ENCODE measurements at places on chromosomes 4 and X. TPM values are rescaled to one million over a fixed set of nuclear protein-coding genes. Genes with fewer than 3 reads are reported as not detected.

ANK2 gene
- total RNA-seq, result 1.3 TPM

UGT2B17 gene
- total RNA-seq, result not detected

HADH gene
- 35.5 TPM for total RNA-seq

RHOXF2 gene
- not detected for total RNA-seq

RASSF6 gene
- not detected for total RNA-seq

ADH1C gene
- total RNA-seq, result not detected

DNA sequence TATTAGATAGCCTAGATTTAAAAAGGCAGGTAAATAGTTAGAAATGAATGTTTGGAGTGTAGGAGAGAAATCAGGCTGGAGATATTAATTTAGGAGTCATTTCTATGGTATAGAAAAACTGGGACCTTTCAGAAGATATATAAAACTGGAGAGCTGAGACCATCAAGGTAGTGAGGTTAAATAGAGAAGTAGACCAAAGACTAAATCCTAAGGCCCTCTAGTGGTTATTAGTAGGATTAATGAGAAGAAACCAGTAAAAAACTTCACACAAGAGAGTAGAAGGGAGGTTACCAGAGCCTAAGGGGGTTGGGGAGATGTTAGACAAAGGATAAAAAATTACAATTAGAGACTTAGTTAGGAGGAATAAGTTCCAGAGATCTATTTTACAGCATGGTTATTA is 351.0 kb upstream of the SPANXN1 start:
- H3K36me3 ChIP-seq, result no peaks in the 10 kb centered on the region
- no peak for DNase-seq
- H3K27ac ChIP-seq, result no peak overlapping the region
- peaks cover 1% of the 10 kb centered on the region for H3K27me3 ChIP-seq
- H3K4me3 ChIP-seq, result no peak overlapping the region

- DNase-seq, result no peak
- H3K4me1 ChIP-seq, result no peaks in the 10 kb centered on the region
These were observed 58.6 kb upstream of the MCF2 start for GRCh38 chrX:139766545-139766983.

GRCh38 chrX:18620349-18620748 is 51.6 kb downstream of the RS1 start:
- H3K27ac ChIP-seq, result no peak overlapping the region
- H3K27me3 ChIP-seq, result no peaks in the 10 kb centered on the region
- no peak for DNase-seq
- no peak overlapping the region for H3K4me3 ChIP-seq
- peaks cover 15% of the 10 kb centered on the region for H3K4me1 ChIP-seq

DNA sequence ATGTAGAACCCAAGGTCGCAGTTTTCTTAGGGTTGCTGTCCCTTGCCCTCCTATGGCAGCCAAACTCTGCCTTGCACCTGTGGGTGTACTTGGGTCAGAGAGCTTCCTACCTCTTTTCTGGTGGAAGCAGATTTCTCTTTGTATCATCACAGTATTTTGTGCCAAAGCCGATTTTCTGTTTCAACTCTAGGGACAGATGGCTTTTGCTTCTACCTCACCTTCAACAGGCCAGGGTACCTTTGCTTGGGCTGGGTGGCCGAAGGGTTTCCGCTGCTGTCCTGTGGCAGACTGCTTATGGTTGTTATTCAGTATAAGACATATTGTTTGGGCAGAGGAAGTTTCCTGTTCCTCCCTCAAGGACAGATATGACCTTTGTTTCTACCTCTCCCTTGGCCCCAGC is 22.4 kb downstream of the NEIL3 start:
- DNase-seq, result no peak
- no peak overlapping the region for H3K27ac ChIP-seq
- no peaks in the 10 kb centered on the region for H3K27me3 ChIP-seq
- H3K36me3 ChIP-seq, result peaks cover 56% of the 10 kb centered on the region

DNA sequence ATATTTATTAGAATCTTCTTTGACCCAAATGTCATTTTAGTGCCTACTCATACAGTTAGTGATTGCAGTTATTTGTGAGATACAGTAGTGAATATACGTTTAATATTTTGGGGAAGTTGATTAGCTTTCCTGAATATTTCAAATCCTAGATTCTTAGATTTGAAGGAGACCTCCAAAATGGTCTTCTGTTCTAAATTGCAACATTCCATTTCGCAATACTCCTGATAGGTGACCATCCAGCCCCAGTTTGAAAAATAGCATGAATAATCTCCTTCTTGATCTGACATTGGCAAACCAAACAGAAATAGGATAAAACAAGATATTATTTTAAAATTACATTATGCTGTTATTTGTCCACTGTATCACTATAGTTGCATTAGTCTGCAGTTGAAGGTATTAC is 505.6 kb downstream of the GRID2 start:
- no peaks in the 10 kb centered on the region for H3K36me3 ChIP-seq
- H3K27ac ChIP-seq, result no peak overlapping the region
- H3K4me3 ChIP-seq, result no peak overlapping the region
- H3K27me3 ChIP-seq, result no peaks in the 10 kb centered on the region
- DNase-seq, result no peak

- H3K27me3 ChIP-seq, result peaks cover 1% of the 10 kb centered on the region
- DNase-seq, result peak; percentile 79
- H3K4me1 ChIP-seq, result peaks cover 20% of the 10 kb centered on the region
- no peak overlapping the region for H3K4me3 ChIP-seq
- H3K27ac ChIP-seq, result no peak overlapping the region
These were observed 1.9 kb upstream of the PLRG1 start for GRCh38 chr4:154551872-154552686.

DNA sequence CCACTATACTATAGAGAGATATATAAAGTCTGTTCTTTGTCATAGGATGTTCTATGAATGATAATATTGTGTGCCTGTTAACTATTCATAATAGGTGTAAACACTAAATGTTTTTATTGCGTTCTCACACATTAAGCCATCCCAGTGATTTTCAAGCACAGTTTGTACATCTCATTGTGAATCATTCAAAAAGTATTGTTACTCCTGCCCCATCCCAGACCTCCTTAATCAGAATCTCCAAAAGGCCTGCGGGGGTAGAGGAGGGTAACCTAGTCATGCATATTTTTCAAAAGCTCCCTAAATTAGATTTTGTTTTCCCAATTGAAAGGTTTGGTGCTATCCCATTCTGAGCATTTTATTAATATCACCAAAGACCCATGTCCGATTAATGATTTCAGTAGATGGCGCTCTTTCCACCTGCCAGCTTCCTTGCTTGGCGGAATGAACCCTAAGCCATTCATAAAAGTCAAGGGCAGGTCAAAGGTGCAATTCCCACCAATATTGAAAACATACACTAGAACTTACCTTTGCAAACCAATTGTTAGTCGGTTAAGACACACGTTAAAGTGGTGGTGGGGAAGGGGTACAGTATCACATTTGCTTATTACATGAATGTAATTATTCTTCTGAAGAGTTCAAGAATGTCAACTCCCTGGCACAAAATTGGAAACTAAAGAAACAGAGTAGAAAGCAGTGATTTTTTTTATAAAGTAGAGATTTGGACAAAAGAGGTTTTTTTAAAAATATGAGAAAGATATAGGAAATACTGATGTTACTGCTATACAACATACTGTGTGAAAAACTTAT is 5.8 kb upstream of the TET2 start:
- H3K27me3 ChIP-seq, result no peaks in the 10 kb centered on the region
- no peak overlapping the region for H3K4me3 ChIP-seq
- no peak overlapping the region for H3K27ac ChIP-seq
- no peak for DNase-seq

GRCh38 chr4:44927399-44928380 is 201.3 kb upstream of the GNPDA2 start:
- peak; percentile 3 for DNase-seq
- H3K4me1 ChIP-seq, result no peaks in the 10 kb centered on the region
- H3K36me3 ChIP-seq, result no peaks in the 10 kb centered on the region
- H3K27me3 ChIP-seq, result peaks cover 2% of the 10 kb centered on the region
- no peak overlapping the region for H3K4me3 ChIP-seq
- H3K27ac ChIP-seq, result no peak overlapping the region

- peaks cover 35% of the 10 kb centered on the region for H3K4me1 ChIP-seq
- H3K27ac ChIP-seq, result no peak overlapping the region
- no peak for DNase-seq
- no peaks in the 10 kb centered on the region for H3K27me3 ChIP-seq
These were observed 50.4 kb upstream of the PRPS1 start for GRCh38 chrX:107577933-107578332.

- no peak for DNase-seq
- no peak overlapping the region for H3K27ac ChIP-seq
- H3K4me3 ChIP-seq, result no peak overlapping the region
- no peaks in the 10 kb centered on the region for H3K27me3 ChIP-seq
These were observed 111.2 kb downstream of the PPP3CA start for GRCh38 chr4:101236097-101236496.

DNA sequence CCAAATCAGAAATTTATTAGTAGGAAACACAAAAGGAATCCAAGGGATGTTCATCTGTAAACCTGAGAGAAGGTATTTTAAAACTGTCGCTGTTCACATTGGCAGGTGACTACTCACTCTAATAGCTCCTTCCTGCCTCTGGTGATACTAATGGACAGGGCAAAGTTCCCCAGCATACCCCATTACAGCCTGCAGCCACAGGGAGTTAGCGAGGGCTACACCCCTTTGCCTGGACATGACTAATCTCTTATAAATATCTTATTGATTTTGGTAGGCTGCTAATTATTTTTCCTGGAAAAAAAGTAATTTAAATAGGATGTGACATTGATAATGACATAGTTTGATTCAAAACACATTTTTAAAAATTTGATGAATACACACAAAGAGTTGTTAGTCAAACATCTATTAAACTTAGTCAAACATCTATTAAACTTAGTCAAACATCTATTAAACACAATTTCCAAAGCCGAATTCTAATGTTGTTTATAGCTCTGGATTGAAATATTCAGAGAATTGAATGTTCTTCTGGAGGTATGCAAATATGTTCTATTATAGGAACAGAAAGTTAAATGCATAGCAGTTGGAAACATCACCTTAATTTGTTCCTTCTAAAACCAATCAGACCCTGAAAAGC is 83.0 kb upstream of the CBR4 start:
- peaks cover 7% of the 10 kb centered on the region for H3K27me3 ChIP-seq
- no peak for DNase-seq
- no peak overlapping the region for H3K27ac ChIP-seq
- H3K4me3 ChIP-seq, result no peak overlapping the region
- peaks cover 73% of the 10 kb centered on the region for H3K36me3 ChIP-seq
- H3K4me1 ChIP-seq, result peaks cover 25% of the 10 kb centered on the region

DNA sequence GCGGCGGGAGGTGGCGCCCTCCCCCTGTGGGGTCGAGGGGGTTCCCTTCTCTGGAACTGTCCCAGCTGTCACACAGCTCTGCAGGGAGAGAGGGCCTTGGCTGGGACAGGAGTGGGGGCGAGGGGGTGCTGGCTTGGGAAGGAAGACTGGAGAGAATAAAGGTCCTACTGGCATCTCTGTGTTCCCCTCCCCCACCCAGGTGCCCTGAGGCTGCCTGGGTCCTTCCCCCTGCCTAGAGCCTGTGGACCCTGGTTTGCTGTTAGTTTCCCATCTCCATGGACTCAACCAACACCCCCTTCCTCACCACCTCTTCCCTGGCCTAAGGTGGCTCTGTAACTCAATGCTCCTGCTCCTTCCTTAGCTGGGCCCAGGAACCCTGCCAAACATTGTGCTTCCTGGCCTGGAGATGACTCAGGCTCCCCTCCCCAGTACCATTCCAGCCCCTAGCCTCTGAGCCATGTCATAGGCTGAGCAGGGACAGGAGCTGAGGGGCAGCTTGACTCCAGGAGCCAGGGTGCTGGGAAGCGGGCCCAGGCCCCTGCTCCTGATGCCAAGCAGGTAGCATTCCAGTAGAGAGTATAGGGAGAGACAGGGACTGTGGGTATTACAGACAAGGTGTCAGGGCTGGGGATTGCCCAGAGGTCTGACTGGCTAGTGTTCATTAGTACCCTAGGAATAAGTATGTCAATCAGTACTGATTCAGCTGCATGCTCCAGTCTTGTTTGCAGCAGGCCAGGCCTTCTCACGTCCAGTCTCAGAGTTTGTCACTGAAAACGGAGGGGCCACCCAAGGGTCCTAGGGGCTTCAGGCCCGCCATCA is 100.7 kb downstream of the EFNB1 start:
- no peak overlapping the region for H3K4me3 ChIP-seq
- peak; percentile 41 for DNase-seq
- H3K27me3 ChIP-seq, result peaks cover 1% of the 10 kb centered on the region
- H3K27ac ChIP-seq, result no peak overlapping the region

DNA sequence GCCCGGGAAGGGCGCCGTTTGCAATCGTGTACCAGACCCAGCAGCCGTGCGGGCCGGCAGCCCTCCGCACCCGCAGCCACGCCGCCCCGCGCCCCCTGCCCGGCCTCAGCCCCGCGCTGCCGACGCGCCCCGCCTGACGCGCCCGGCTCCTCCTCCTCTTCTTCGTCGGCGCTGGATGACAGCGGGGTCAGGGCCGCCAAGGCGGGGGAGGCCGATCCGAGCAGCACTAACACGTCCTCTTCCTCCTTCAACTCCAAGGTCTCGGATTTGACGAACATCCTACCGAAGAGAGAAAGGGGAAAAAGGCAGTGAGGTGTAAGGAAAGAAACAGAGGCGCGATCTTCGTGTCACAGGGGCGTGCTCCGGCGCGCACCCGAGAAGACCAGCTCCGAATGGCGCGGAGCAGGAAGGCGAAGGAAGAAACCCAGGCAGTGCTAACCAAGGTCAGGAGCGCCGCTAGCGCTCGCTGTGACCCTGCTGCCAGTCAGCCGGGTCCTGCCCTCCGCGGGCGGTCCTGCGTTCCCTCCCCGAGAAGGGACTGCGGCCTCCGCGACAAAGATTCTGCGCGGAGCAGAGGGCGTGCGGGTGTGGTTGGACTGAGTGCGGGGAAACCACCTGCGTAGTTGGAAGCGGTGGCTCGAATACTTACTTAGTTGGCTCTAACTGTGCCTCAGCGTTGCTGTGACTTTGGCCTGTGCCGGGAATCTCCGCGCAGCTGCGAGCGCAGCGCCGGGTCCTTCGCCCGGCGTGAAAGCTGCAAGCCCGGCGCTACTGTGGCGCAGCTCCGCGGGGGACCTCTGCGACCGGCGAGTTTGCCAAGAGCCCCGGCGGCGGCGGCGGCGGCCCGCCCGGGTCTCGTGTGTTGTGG is 548 bp downstream of the NEUROG2 start:
- peaks cover 38% of the 10 kb centered on the region for H3K4me1 ChIP-seq
- H3K27ac ChIP-seq, result no peak overlapping the region
- 0 out of 2 replicates have a peak, but pooled peaks cover 9% of the 10 kb centered on the region for H3K36me3 ChIP-seq
- no peak for DNase-seq

GRCh38 chrX:16517039-16517605 is 132.8 kb upstream of the S100G start:
- H3K36me3 ChIP-seq, result no peaks in the 10 kb centered on the region
- peaks cover 11% of the 10 kb centered on the region for H3K4me1 ChIP-seq
- DNase-seq, result no peak
- no peak overlapping the region for H3K27ac ChIP-seq

DNA sequence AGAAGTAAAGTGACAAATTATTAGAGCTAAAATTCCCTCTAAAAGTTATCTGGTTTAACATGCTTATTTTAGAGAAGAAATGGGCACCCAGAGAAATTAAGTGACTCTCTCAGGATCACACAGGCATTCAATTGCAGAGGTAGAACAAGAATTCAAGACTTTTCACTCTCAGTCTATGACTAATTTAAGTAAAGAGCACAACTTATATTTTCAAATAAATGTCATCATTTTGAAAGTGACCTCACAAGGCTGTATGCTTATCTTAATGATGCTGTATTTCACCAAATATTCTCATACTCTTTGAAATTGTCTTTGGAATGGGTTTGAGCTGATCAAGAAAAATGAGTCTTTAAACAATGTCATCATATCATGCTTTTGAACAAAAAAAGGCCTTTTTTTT is 15.3 kb downstream of the GPR174 start:
- H3K4me3 ChIP-seq, result no peak overlapping the region
- DNase-seq, result no peak
- H3K36me3 ChIP-seq, result no peaks in the 10 kb centered on the region
- H3K4me1 ChIP-seq, result no peaks in the 10 kb centered on the region
- H3K27me3 ChIP-seq, result no peaks in the 10 kb centered on the region
